Jurkat, Clone E6-1 (cell line): ENCODE measurements at places on chromosomes 16 and 17.

DNA sequence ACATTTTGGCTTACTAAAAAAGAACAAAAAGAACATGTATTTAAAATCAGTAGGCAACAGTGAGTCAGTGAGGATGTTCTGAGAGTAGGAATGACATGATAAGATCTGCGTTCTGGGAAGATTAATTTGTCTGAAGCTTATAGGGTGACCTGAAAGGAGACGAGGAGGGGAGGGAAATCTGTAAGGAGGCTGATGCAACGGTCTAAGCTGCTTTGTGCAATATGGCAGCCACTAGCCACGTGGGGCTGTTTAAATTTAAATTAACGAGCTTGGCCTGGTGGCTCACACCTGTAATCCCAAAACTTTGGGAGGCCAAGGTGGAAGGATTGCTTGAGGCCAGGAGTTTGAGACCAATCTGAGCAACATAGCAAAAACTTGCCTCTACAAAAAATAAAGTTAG, 181.6 kb upstream of the CACNG3 start:
- no peak for DNase-seq

- DNase-seq = no peak
These were observed 8.3 kb downstream of the SLC7A6 start for GRCh38 chr16:68272507-68273209.

DNA sequence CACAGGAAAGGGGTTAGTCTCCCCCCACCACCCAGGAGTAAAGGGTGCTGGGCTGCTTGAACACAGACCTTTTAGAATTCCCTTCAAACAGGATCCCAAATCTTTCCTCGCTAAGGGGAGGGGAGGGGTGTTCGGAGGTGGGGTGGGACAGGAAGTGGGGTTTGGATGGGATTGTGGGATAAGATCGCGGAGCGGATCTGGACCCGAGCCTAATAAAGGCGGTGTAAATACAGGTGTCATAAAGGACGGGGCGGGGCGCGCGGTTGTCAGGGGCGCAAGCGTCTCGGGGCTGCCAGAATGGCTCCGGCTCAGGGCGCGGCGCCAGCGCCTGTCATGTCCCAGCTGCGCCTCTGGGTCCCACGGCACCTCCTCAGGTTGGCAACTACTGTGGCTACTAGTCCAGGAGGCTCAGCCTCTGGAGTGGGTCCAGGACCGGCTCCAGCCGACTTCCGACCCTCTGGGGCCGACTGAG, 59.8 kb upstream of the FBXO47 start:
- DNase-seq = no peak

- no peak for DNase-seq
These were observed 135.4 kb downstream of the KCNJ12 start for GRCh38 chr17:21511363-21512195.

DNA sequence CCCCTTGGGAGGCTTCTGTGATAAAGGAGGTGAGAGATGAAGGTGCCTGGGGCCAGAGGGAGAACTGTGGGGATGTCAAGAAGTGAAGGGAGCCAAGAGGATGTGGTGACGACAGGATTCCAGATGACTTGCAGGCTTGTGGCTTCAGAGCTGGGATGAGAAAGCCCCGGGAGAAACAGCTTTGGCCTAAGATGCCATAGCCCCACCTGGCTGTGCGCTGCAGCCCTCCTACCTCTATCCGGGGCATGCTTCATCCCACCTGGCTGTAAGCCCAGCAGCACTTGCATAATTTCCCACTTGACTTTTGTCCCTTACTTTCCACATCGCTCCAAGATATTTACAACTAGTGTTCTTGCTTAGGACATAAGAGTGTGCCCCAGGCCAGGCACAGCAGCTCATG, 29.3 kb downstream of the GINS3 start:
- DNase-seq = no peak
